ENCODE measurements at places on chromosomes 11 and 22. TPM values are rescaled to one million over a fixed set of nuclear protein-coding genes. Genes with fewer than 3 reads are reported as not detected.
A peak's percentile ranks its signal among the peaks of the same experiment; 100 is the strongest.

GRCh38 chr11:48163360-48164100 lies 53.1 kb upstream of the OR4B1 start:
- peaks cover 2% of the 10 kb centered on the region for H3K36me3 ChIP-seq
- H3K27me3 ChIP-seq, result no peaks in the 10 kb centered on the region
- no peak overlapping the region for H3K27ac ChIP-seq
- no peak for DNase-seq
- H3K4me1 ChIP-seq, result no peaks in the 10 kb centered on the region
- H3K4me3 ChIP-seq, result no peak overlapping the region

- peak overlapping the region; percentile 46 for H3K4me3 ChIP-seq
- no peak for DNase-seq
- peaks cover 3% of the 10 kb centered on the region for H3K27me3 ChIP-seq
- H3K27ac ChIP-seq, result no peak overlapping the region
- no peaks in the 10 kb centered on the region for H3K36me3 ChIP-seq
These were observed 4.7 kb upstream of the FAM111B start for GRCh38 chr11:59102259-59102765.

DNA sequence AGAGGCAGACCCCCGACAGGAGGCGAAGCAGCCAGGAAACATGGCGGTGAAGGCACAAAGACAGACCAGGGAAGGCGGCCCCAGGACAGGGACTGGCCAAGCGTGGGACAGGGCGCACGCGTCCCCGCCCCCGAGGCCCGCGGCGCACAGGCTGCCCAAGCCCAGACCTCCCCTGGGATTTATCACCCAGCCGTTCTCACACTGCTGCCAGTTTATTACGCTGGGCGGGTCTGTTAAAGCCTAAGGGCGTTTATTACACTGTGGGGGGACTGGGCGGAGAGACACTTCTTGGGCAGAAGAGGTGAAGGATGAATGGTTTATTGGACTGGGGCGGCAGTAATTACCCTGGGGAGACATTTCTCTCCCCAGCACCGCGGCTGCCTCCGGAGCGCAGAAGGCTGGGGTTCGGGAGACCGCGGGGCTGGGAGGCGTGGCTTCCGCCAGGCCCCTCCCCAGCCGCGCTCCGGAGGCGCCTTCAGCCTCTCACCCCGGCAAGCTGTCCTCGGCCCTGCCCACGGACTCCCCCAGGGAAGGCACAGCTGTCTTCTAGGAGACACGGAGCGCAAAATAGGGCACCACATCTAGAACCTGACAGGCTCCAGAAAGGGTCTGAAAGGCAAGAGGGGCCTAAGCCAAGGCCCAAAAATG lies 47.1 kb downstream of the SLC22A12 start:
- H3K36me3 ChIP-seq, result no peaks in the 10 kb centered on the region
- peak overlapping the region; percentile 22 for H3K4me3 ChIP-seq
- H3K27me3 ChIP-seq, result peaks cover 64% of the 10 kb centered on the region
- no peak overlapping the region for H3K27ac ChIP-seq
- no peak for DNase-seq
- no peaks in the 10 kb centered on the region for H3K4me1 ChIP-seq

GRCh38 chr11:63999349-64000025 lies 13.2 kb downstream of the OTUB1 start:
- H3K4me1 ChIP-seq, result peaks cover 23% of the 10 kb centered on the region
- no peak overlapping the region for H3K4me3 ChIP-seq
- H3K36me3 ChIP-seq, result peaks cover 43% of the 10 kb centered on the region
- H3K27me3 ChIP-seq, result peaks cover 46% of the 10 kb centered on the region
- DNase-seq, result no peak

DNA sequence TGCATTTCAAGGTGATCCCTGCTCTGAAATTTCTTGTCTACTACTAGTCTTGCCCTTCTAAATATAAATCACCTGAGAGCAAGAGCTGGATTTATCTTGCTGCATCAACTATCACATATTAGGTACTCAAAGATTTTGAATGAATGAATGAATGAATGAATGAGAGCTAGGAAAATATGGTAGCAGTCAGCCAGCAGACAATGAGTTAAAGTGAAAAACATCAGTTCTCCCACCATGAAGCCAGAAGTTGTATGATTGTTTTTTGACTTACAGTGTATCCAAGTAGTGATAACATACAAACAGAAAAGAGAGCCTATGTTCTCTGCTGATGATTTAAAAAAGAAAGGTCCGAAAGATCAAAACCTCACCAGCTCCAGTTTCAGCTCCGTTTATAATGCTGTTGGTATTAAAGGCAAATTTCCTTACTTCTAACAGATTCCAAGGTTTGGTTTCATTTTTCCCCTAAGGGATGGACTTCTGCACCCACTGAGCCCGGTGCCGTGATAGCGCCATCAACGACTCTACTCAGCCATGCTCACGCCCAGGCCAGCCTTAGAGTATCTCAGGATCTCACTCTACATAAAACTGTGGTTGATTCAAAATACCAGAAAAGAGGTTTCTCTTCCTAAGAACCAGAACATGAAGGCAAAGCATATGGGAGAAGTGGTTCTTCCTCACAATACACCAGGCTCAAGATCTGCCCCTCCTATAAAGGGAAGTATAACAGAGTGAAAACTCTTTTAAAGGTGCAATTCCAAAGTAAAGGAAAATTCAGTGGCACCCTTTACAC lies 92.0 kb downstream of the SGSM3 start:
- DNase-seq, result peak; percentile 41
- peaks cover 24% of the 10 kb centered on the region for H3K36me3 ChIP-seq
- peaks cover 11% of the 10 kb centered on the region for H3K4me1 ChIP-seq
- peak overlapping the region; percentile 51 for H3K4me3 ChIP-seq

GRCh38 chr22:48084041-48084728 lies 1321.7 kb downstream of the TBC1D22A start:
- no peak overlapping the region for H3K27ac ChIP-seq
- H3K36me3 ChIP-seq, result no peaks in the 10 kb centered on the region
- peaks cover 81% of the 10 kb centered on the region for H3K4me1 ChIP-seq
- no peak overlapping the region for H3K4me3 ChIP-seq

GRCh38 chr11:34198523-34198922 lies 93.1 kb downstream of the NAT10 start:
- H3K27ac ChIP-seq, result no peak overlapping the region
- H3K27me3 ChIP-seq, result no peaks in the 10 kb centered on the region
- DNase-seq, result no peak
- no peaks in the 10 kb centered on the region for H3K36me3 ChIP-seq

DNA sequence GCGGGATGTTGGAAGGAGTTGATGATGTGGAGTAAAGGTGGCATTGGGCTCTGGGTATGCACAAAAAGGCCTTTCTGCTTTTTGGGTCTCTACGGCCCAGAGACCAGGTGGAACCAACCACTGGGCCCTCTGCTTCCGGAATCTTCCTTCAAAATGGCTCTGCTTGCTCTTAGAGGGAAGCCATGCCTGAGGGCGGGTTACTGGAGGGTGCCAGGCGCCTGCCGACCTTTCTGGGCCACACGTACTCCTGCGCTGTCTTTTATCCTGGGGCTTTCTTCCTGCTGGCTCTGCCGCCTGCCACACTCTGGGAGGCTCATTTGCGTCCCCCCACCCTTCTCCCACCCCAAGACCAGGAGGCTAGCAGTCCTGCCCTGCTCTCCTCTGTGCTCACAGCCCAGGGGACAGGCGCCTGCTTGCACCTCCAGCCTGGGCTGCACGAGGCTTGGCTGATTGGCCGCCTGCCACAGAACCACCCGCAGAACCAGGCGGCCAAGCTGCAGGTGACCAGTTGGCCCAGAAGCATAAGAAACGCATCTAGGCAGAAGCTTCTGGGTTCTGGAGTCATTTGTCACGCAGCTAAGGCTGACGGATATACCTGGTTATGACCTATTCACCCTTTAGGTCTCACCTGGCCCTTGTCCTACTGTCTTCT lies 536.9 kb downstream of the TBC1D22A start:
- no peak overlapping the region for H3K27ac ChIP-seq
- H3K4me1 ChIP-seq, result no peaks in the 10 kb centered on the region
- no peaks in the 10 kb centered on the region for H3K36me3 ChIP-seq
- H3K4me3 ChIP-seq, result no peak overlapping the region

- H3K4me3 ChIP-seq, result no peak overlapping the region
- H3K4me1 ChIP-seq, result peaks cover 12% of the 10 kb centered on the region
- H3K36me3 ChIP-seq, result no peaks in the 10 kb centered on the region
These were observed 104.2 kb downstream of the MICAL3 start for GRCh38 chr22:17920145-17920605.

GRCh38 chr11:102583141-102583873 lies 41.8 kb downstream of the MMP20 start:
- DNase-seq, result no peak
- no peaks in the 10 kb centered on the region for H3K4me1 ChIP-seq
- no peaks in the 10 kb centered on the region for H3K36me3 ChIP-seq
- no peak overlapping the region for H3K4me3 ChIP-seq
- H3K27ac ChIP-seq, result no peak overlapping the region

- no peak overlapping the region for H3K4me3 ChIP-seq
- H3K27me3 ChIP-seq, result no peaks in the 10 kb centered on the region
- no peaks in the 10 kb centered on the region for H3K4me1 ChIP-seq
- no peak overlapping the region for H3K27ac ChIP-seq
- no peak for DNase-seq
These were observed 6.8 kb upstream of the HEPACAM start for GRCh38 chr11:124942466-124943253.

DNA sequence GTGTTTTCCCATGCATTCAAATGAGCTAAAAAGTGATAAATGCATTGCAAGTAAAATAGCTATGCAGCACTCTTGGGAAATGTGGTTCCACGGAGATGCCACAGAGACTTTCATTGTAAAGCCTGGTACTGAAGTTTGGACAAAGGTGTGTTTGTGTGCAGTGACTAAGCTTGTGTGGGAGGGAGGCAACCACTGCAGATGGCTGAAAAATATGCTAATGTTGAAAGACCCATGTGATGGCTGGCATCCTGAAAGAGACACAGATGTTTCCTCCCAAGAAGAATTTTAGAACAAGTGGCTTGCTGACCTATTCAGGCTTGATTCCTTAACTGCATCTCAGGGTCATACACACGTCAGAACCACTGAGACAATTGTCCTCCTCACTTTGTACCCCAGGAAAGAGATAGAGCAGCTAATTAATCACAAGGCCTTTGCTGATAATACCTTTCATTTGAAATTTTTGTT lies 73.8 kb downstream of the FAM76B start:
- no peaks in the 10 kb centered on the region for H3K4me1 ChIP-seq
- H3K36me3 ChIP-seq, result no peaks in the 10 kb centered on the region
- H3K27me3 ChIP-seq, result no peaks in the 10 kb centered on the region
- DNase-seq, result no peak
- no peak overlapping the region for H3K4me3 ChIP-seq

DNA sequence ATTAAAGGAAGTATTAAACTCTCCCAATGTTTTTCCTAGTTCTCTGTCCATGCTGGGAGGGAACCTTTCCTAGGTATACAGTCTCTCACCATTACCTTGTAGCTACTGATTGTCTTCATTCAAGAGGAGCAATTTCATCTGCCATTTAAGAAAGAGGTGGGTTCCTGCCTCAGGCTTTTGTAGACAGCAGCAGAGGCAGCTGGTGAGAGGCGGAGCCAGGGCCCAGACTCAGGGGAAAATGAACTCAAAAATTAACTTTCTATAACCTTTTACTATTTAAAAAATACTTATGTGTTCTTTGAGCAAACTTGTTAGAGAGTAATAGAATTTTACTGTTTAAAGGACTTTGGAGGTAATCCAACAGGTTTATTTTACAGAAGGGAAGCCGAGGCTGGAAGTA lies 133.0 kb downstream of the SNX19 start:
- no peaks in the 10 kb centered on the region for H3K36me3 ChIP-seq
- no peak overlapping the region for H3K4me3 ChIP-seq
- no peaks in the 10 kb centered on the region for H3K27me3 ChIP-seq
- no peak overlapping the region for H3K27ac ChIP-seq
- DNase-seq, result no peak

DNA sequence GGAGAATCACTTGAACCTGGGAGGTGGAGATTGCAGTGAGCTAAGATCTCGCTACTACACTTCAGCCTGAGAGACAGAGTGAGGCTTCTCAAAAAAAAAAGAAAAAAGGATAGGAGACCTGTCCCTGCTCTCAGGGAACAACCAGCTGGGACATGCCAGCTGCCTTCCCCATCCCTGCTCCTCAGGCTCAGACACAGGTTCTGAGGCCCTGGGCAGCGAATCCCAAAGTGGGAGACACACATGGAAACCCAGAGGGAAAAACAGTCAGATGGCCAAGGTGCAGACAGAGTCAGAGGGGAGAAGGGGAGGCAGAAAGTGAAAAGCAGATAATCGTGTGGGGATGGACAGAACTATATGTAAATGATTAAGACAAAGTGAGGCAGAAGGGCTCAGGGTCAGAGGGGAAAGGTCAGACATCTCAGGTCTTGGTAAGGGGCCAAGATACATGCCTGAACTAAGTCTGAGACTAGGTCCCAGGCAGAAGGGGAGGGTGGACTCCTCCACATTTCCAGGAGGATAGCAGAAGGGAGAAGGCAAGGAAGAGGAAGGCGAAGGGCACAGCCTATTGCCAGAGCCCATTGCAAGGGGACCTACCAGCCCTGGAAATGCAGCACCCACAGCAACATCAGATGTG lies 14.2 kb downstream of the STARD10 start:
- no peak for DNase-seq
- H3K27me3 ChIP-seq, result peaks cover 27% of the 10 kb centered on the region

DNA sequence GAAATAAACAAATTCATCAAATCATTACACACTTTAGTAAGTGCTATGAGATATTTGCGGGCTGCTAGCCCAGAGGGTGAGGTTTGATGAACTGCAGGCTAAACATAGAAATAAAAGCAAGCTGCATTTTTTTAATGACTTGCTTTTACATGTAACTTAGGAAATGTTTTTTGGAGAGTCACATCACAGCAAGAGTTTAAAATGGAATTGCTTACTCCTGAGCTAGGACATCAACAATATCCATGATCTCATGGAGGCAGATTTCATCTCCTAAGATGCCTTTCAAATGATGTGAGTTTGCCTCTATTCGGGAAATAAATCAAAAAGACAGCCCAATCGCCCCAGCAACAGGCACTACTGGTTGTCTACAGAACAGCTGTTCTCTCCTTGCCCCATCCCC lies 73.4 kb upstream of the CD44 start:
- no peak for DNase-seq
- no peaks in the 10 kb centered on the region for H3K36me3 ChIP-seq
- H3K27me3 ChIP-seq, result no peaks in the 10 kb centered on the region
- H3K4me3 ChIP-seq, result no peak overlapping the region
- no peak overlapping the region for H3K27ac ChIP-seq
- peaks cover 12% of the 10 kb centered on the region for H3K4me1 ChIP-seq

DNA sequence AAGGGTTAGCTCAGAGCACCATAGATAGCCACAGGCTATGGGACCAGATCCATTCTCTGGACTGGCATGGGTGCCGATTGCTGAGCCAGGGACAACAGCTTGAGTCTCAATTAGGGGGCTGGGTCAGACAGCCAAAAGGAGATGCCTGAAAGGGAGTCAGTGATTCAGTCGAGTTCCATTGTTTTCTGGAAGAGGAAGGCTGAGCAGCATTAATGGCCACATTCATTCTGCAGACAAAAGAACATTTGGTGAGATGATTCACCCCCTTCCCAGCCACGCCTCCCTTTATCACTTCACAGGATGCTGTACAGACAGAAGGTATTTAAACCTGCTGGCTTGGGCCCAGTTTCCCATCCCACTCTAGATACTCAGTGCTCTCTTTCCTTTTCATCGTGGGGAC lies 131.9 kb downstream of the ADAMTS15 start:
- H3K36me3 ChIP-seq, result no peaks in the 10 kb centered on the region
- no peak for DNase-seq
- no peak overlapping the region for H3K27ac ChIP-seq
- H3K27me3 ChIP-seq, result no peaks in the 10 kb centered on the region

Gene FAT3
- total RNA-seq, result 1.1 TPM

Gene ZDHHC24
- total RNA-seq, result 4.9 TPM

Gene OR56A1
- not detected for total RNA-seq

Gene PTPN5
- 0.09 TPM for total RNA-seq

Gene ART1
- total RNA-seq, result not detected

Gene SYT9
- total RNA-seq, result 0.05 TPM

Gene ZNF408
- total RNA-seq, result 6.5 TPM

Gene RAB36
- total RNA-seq, result 0.42 TPM

Gene PLEKHA7
- 2.0 TPM for total RNA-seq

Gene SUSD2
- 0.33 TPM for total RNA-seq

Gene RFPL2
- 0.19 TPM for total RNA-seq

Gene PSMA1
- 212 TPM for total RNA-seq

Measured in thymus (tissue), 14 donors.